ENCODE measurements at places on chromosomes 7 and 10. TPM values are rescaled to one million over a fixed set of nuclear protein-coding genes. Genes with fewer than 3 reads are reported as not detected.

SLC18A3 gene
- not detected for total RNA-seq

TMEM196 gene
- 14.9 TPM for total RNA-seq

TRIM50 gene
- 0.48 TPM for total RNA-seq

SAMD9L gene
- total RNA-seq: 20.0 TPM

MRC1 gene
- 25.3 TPM for total RNA-seq

AGBL3 gene
- 16.9 TPM for total RNA-seq

GIMAP1 gene
- 4.1 TPM for total RNA-seq

CARD11 gene
- 3.9 TPM for total RNA-seq

ZNF775 gene
- total RNA-seq: 4.6 TPM

UCN3 gene
- not detected for total RNA-seq

LSM8 gene
- 25.8 TPM for total RNA-seq

DNA sequence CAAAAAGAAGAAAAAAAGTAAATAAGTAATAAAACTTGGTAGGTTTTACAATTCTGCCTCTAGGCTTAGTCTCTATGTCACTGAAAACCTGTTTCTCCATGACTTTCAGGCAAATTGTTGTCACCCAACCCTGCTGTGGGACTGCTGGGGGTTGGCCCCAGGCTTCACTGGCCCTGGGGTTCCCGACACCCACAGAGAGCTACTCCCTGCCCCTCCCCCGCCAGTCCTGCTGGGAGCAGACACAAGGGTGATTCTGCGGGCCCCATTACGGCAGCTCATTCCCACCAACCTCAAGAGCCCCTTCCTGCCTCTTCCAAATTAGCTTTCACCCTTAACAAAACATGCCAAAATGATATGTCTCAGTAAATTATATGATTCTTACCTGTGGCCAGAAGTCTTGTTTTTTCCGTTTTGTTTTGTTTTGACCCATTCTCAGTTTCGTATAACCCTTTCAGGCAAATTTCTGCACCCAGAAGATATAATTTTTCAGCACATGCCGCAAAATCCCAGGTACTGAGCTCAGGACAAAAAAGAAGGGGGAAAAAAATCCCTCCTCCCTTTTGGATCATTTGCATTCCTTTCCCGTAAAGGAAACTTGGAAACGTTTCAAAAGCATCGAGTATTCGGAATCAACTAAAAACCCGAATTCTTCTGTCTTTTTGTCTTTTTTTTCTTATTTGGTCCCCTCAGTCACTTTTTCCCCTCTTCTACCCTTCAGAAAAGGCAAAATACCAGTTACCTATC lies 27.8 kb downstream of the CHST15 start:
- DNase-seq: no peak

DNA sequence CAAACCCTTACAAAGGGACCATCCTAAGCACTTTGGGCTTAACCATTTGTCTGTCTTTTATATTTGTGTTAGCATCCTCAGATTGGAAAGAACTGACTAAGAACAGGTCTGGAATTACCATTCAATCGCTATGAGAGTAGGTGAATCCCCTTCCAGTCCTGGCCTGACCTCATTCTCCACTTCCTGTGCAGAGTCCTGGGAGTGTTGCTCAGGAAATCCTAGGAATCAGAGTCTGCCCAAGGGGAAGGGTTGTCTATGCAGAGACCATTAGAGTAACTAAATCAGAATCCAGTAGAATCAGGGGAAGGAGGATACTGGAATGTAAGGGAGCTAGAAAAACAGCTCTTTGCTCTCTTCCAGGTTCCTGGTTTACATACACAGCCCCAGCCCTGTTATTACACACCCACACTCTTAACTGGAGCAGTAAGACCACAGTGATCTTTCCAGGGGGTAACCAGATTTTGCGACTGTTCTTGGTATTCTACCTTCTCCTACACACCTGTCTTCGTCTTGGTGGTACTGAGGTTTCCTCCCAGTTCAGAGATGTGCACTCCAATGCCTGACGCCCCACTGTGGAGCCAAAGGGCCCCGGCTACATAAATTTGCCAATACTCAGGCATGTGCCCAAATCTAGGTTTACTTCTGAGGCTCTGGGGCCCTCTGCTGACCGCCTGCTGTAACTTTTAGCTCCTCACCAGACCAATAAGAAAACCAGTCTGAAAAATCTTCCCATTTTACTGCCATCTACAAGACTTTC lies 103.7 kb downstream of the RNF216 start:
- peak; percentile 71 for DNase-seq

DNA sequence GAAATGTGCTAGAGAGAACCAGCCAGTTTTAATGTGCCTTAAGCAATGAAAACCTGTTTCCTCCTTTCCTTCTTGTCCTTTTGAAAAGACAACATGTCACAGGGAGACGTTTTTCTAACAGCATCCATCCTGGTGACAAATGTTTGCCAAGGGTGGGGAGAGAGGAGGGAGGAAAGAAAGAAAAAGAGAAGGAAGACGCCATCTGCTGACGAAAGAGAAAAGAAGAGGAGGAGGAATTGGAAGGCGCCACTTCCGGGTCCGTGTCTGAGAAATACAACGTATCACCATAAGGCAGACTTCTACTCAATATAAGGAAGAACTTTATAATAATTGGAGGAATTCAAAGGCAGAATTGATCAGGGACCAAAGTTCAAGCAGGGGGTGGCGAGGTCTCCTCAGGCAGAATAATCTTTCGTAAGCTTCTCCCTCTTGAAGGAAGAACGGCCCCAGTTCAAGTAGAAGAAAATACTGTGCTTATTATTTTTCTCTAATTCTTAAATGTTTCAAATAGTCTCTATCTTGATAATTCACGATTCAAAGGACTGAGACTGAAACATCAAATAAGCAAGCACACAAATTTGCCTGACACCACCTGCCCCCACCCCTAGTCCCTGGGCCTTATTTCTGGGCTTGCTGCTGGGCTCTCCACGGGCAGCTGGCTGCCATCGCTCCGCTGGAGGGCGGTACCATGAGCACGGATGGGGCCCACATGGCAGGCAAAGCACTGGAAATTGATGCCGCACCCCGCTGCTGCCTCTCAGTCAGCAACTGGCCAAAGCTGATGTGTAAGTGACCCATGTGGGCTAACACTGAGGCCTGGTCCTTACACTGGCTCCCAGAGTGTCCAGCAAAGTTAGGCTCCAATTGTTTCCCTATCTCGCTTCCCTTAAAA lies 273.7 kb upstream of the KLF14 start:
- DNase-seq: peak; percentile 86

- no peak for DNase-seq
Measured at GRCh38 chr10:73559590-73559989, 31.6 kb downstream of the USP54 start.

DNA sequence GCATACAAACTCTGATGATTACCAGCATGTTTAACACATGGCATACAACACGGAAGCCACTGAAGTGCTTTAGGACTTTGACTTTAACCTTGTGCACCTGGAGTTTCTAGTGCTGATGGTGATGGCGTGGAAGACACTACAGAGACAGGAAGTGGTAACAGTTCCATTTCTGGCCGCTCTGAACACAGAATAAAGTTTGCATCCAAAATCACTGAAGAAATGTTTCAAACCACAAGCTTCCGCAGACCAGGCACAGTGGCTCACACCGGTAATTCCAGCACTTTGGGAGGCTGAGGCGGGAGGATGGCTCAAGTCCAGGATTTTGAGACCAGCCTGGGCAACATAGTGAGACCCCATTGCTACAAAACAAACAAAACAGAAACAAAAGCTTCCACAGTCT lies 40.3 kb upstream of the TNPO3 start:
- DNase-seq: no peak

DNA sequence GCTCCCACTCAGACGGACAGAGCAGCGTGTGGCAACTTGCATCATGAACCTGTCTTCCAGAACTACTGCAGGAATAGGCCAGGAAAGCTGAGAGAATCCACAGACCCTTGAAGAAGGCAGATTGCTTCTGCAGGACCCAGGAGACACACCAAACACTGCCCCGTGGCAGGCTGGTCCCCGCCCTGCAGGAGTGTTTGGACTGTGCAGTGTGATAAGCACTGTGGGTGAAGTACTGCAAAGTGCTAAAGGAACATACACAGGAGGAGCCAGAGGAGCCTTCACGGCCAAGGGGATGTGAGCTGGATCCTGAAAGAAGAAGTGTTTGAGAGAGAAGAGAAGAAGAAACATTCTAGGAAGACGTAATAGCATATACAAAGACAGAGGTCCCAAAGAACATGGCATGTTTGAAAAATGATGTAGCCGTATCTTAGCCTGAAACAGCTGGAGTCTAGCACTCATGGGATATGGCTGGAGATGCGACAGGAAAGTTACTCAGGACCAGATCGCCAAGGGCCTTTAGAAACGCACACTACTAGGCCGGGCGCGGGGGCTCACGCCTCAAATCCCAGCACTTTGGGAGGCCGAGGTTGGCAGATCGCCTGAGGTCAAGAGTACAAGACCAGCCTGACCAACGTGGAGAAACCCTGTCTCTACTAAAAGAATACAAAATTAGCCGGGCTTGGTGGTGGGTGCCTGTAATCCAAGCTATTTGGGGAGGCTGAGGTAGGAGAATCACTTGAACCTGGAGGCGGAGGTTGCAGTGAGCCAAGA lies 96.9 kb upstream of the RHEB start:
- no peak for DNase-seq

DNA sequence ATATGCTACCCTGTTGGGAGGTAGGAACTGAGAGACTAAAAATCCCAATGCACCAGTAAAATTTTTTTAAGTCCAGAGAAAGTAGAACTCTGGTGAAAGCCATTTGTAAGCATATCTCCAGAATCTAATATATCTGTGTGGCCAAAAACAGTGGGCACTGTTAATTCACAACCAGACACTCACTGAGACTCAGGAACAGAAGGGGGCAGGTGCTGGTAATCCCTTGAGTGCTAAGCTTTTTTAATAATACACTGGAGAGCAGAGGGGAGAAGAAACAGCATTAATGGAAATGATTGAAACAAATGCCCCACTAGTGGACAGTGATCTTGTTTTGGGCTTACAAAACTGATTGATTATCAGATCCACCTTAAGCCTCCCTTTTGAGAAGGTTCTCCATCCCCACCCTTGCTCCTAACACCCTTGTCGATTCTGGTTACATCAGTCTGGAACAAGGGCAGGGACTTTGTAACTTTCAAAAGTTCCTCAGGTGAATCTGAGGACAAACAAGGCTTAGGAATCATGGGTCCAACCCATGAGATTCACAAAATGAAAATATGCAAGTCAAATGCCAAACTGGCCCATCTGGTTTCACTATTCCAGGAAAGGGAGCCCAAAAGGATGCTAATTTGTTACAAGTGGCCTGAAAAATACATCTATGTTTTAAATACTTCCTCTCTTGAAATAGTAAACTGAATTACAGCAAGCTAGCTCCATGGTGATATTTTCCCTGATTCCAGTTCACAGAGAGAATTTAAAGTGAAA lies 29.7 kb downstream of the PLXNA4 start:
- no peak for DNase-seq

DNA sequence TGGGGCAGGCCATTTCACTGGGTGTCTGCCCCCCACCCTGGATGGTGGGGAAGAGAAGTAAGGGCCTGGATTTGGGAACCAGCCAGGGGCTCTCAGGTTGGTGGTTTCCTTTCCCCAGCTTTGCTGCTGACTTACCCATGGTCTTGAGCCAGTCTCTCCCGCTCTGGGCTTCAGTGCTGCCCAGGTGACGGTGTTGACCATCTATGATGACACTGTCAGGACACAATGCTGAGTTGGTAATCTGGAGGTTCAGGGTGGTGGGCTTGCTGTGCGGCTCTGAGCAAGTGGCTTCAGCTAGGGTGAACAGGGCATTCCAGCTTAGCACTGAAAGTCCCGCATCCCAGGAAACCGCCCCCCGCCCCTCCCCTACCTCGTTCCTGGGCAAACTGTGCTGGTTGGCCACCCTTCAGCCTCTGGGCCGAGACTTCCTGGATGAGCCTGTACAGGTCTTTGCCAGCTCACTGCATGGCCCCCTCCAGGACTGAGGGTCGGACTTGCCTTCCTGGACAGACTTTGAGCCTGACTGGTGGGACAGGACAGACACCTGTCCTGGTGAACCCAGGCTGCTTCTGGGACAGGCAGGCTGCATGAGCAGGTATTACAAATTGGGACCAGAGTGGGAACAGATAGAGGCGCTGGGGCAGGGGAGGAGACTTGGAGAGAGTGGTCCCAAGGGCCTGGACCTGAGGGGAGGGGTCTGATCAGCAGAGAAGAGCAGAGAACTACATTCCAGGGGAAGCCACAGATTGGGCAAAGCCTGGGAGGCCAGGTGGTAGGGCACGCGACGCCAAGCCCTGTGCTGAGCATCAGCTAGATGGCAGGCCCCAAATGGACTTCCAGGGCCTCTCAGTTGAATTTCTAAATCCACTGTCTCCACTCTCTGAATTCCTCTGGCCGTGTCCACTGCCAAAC lies 19.9 kb upstream of the ZMIZ1 start:
- no peak for DNase-seq

DNA sequence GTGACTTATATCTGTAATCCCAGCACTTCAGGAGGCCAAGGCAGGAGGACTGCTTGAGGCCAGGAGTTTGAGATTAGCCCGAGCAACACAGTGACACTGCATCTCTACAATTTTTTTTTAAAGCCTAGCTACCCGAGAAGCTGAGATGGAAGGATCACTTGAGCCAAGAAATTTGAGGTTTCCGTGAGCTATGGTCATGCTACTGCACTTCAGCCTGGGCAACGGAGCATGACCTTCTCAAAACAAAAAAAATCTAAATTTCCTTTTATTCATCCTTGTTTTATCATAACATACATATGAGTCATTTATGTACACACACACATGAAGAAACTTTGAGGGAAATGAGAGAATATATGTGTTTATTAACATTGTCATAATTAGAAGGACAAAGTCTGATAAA lies 277.5 kb upstream of the MAGI2 start:
- DNase-seq: no peak

- no peak for DNase-seq
Measured at GRCh38 chr10:7890781-7891180, 72.5 kb downstream of the TAF3 start.

- no peak for DNase-seq
Measured at GRCh38 chr7:132766660-132767059, 190.4 kb upstream of the PLXNA4 start.

DNA sequence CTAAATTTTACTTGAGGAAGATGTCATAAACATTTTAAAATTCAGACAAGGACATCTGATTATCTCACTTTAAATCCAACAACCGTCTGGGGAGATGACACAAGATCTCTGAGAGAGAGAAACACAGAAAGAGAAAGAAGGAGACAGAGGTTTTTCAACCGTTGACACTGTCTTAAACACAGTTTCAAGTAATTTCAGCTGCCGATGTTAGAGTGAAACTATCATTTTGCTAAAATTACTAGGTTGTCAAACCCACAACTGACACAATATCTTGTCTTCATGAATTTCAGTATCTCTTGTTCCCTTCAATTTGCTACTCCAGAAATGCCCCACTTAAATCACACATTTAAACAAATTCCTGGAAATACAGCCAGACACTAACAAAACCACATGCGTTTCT lies 174.8 kb downstream of the RAPGEF5 start:
- DNase-seq: no peak
